ENCODE measurements at places on chromosomes 16 and 17.

- DNase-seq, result no peak
These were observed 21.9 kb downstream of the GPR142 start for GRCh38 chr17:74389084-74389753.

DNA sequence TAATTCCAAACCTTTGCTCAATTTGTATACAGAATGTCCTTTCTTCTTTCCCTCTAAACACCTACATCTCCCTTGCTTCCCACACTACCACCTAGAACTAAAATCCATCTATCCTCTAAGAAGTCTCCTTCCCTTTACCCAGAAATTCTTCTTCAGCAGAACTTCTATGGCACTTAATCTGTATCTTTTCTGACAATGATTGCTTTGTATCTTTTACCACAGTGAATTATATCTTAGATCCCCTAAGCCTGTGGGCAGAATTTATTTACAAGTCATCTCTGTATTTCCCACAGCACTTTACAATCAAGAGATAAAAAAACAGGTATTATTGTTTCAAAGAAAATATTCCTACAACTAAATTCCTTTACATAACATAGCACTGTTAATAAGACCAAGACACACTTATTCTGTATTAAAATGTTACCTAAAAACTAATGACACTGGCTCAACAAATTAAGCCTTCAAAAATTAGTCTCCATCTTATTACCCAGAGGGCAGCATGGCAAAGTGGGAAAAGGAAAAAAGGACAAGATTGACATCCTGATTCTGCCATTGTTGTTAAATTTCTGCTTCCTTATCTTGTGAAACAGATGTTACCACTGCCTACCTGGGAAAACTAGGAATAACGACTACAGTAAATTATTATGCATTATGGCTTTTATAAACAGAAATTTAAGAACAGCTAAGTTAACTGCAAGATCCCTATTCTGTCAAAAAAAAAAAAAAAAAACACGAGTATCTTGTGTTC is 42.8 kb downstream of the KANSL1 start:
- DNase-seq, result no peak

DNA sequence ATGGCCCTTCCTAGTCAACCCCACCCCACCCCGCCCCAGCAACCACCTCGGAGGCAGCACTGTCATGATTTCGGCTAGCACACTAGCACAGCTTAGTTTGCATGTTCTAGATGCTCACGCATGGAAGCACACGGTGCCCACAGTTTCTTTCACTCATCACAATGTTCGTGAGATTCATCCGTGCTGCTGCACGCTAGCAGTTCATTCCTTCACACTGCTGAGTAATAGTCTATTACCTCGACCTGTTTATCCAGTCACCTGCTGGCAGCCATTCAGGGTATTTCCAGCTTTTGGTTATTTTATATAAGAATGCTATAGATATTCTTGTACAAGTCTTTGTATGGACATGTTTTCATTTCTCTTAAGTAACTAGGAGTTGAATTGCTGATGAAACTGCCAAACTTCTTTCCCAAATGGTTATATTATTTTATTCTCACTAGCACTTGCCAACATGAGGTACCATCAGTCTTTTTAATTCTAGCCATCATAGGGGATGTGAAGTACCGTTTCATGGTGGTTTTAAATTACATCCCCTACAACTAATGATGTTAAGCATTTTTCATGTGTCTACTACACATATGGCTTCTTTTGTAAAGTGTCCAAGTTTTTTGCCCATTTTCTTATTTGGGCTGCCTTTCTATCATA is 75.7 kb downstream of the CYTH1 start:
- DNase-seq, result no peak

GRCh38 chr16:48525201-48526057 is 84.6 kb downstream of the N4BP1 start:
- no peak for DNase-seq

DNA sequence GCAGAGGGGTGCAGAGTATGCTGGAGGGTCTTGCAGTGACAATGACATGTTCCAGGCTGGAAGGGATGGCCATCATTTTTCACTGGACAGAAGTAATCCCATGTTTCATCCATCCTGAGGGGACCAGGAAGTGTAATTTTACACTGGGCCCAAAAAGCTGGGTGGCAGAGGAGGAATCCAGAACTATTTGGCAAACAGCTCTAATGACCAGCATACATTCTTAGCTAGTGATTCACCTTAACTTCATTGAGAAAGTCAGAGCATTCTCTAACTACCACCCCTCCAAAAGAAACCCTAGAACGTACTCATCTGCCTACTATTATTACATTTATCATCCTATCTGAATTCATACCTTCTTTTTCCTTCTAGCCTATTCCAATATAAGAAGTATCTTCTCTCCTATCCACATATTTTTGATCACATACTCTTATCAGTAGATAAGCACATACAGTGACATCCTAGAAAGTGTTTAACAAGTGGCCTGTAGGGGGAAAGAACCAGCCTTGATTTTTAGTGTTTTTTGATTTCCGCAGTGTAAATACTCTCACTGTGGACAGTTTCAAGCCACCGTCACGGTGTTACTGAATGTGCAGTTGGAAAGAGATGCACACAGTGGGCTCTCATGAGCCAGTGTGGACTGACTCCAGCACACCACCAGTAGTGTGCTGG is 118.1 kb downstream of the FTO start:
- no peak for DNase-seq

GRCh38 chr16:89573826-89574680 is 1.5 kb upstream of the CPNE7 start:
- DNase-seq, result no peak

- no peak for DNase-seq
These were observed 2.6 kb downstream of the GTF3C1 start for GRCh38 chr16:27547134-27547533.

GRCh38 chr16:66008136-66008535 is 358.4 kb upstream of the CDH5 start:
- DNase-seq, result no peak

DNA sequence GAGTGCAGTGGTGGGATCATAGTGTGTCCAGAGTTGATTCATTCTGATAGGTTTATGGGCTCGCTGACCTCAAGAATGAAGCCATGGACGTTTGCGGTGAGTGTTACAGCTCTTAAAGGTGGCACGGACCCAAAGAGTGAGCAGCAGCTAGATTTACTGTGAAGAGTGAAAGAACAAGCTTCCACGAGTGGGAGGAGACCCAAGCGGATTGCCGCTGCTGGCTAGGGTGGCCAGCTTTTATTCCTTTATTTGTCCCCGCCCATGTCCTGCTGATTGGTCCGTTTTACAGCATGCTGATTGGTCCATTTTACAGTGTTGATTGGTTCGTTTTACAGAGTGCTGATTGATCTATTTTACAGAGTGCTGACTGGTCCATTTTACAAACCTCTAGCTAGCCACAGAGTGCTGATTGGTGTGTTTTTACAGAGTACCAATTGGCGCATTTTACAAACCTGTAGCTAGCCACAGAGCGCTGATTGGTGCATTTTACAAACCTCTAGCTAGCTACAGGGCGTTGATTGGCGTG is 17.5 kb downstream of the CACNG4 start:
- DNase-seq, result no peak

- no peak for DNase-seq
These were observed 3.2 kb downstream of the MED31 start for GRCh38 chr17:6648181-6648580.

DNA sequence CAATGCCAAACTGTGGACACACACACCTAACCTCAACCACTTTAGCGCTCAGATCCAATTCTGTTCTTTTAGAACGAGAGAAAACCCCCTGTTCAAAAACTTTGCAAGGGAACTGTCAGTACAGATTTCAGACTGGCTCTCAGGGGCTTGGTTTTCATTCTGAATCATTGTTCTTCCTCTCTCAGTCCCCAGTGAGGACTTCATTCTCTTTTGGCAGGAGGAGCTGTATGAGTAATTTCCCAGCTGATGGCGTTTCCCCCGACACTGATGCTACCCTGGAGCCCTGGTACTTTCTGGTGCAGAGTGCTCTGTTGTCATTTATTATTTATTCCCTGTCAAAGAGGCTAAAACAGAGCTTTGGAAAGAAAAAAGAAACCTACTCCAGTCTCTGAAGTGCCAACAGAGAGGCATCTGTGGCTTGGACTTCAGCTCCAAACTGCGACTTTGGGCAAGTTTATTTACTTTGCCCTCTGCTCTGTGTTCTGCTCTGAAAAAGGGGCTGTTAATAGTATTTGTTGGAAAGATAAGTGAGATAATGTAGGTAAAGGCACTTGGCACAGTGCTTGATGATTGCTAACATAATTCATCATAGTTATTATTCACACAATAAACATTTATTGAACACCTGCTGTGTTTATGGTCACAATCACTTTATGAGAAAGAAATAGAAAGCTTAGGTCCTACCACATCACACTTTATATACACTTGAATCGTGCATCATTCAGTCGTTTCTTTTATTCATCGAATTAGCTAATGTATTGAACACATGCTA is 28.3 kb downstream of the ETV4 start:
- DNase-seq, result no peak

DNA sequence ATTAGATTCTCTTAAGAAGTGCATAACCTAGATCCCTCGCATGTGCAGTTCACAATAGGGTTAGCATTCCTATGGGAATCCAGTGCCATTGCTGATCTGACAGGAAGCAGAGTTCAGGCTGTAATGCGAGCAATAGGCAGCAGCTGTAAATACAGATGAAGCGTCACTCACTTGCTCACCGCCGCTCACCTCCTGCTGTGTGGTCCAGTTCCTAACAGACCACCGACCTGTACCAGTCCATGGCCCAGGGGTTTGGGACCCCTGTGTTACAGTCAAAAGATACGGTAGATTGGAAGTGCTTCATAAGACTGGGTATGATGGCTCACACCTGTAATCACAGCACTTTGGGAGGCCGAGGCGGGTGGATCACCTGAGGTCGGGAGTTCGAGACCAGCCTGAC is 2.8 kb downstream of the STAT5A start:
- no peak for DNase-seq

DNA sequence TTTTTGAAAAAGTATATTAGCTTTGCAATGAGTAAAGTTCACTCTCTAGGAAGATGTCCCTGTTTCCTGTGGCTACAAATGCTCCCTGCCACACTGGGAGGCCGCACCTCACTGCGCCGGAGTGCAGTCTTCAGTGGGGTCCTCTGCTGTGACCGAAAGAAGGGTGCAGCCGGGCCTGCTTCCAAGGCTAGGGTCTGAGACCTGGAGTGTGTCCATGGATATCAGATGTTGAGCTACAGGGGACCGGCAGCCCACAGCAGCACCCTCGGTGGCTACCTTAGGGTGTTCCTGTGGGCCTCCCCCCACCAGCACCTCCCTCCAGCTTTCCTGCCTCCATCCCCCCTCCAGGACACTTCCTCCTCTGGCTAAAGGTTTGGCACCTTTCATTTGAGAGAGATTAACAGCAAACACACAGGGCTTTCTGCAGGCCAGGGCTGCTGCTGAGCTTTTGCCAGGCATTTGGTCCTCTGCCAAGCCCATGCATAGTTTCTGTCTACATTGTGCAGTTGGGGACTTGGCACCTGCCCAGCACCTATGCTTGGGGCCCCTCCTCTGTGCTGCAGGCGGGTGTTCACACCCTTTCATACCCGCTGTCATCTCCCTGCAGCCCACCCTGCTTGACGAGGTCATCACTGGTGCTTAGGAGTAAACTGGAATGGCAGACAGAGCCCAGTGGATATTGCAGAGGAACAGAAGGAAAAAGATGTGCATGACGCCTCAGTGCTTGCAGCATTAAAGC is 33.8 kb upstream of the CRISPLD2 start:
- no peak for DNase-seq

- no peak for DNase-seq
These were observed 186.6 kb downstream of the C16orf78 start for GRCh38 chr16:49560004-49560830.

- DNase-seq, result no peak
These were observed 29.9 kb downstream of the CIBAR2 start for GRCh38 chr16:85082173-85083050.

GRCh38 chr17:55576237-55576995 is 65.2 kb upstream of the SMIM36 start:
- no peak for DNase-seq

Data from stimulated activated CD4-positive, alpha-beta T cell treated with anti-CD3 and anti-CD28 coated beads, TNF-alpha, amount 100 ng/mL, for 48 hours (primary cell).